ENCODE measurements at places on chromosomes 12 and 14. TPM values are rescaled to one million over a fixed set of nuclear protein-coding genes. Genes with fewer than 3 reads are reported as not detected.
A peak's percentile ranks its signal among the peaks of the same experiment; 100 is the strongest.

The SMIM41 gene
- total RNA-seq, result not detected

DNA sequence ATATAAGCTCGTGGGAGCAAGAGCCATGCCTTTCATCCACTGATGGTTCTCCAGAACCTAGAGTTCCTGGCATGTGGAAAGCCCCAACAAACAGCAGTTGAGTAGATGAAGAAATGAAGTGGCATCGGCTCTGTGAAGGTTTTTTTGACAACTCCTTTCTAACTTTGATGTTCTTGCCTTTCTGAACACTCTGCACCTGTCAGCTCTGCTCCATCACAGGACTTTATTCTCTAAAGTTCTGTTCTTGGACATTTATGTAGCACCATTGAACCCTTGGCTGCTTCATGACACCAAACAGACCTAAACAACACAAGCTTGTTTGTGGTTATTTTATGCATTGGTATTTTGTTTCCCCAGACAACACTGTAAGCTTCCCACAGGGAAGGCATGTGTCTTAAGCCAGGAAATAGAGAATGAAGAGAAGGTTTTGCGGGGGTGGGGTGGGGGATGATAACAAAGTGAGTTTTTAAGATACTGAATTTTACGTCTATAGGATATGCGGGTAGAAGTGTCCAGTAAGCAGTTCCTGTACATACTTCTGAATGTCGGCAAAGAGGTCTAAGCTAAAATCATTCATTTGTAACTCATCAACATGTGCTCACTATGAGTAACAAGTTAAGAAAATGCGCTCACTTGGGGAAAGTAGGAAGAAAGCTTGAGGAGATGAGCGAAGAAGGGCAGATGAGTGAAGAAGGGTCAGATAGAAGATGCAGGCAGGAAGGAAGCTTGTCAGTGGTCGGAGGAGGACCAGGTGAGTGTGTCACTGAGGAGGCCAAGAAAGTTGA, 146.0 kb upstream of the PLEKHG7 start:
- no peaks in the 10 kb centered on the region for H3K4me1 ChIP-seq
- no peak overlapping the region for H3K27ac ChIP-seq
- no peaks in the 10 kb centered on the region for H3K27me3 ChIP-seq
- no peak overlapping the region for H3K4me3 ChIP-seq

The NTF3 gene
- total RNA-seq, result 0.48 TPM

- no peaks in the 10 kb centered on the region for H3K36me3 ChIP-seq
- H3K4me1 ChIP-seq, result peaks cover 9% of the 10 kb centered on the region
- no peaks in the 10 kb centered on the region for H3K27me3 ChIP-seq
- H3K27ac ChIP-seq, result no peak overlapping the region
- no peak overlapping the region for H3K4me3 ChIP-seq
Observed at GRCh38 chr12:109883461-109883860, 3.1 kb upstream of the GLTP start.

- H3K4me1 ChIP-seq, result no peaks in the 10 kb centered on the region
- no peaks in the 10 kb centered on the region for H3K36me3 ChIP-seq
- H3K4me3 ChIP-seq, result no peak overlapping the region
Observed at GRCh38 chr12:18719922-18720510, 17.8 kb downstream of the PLCZ1 start.

DNA sequence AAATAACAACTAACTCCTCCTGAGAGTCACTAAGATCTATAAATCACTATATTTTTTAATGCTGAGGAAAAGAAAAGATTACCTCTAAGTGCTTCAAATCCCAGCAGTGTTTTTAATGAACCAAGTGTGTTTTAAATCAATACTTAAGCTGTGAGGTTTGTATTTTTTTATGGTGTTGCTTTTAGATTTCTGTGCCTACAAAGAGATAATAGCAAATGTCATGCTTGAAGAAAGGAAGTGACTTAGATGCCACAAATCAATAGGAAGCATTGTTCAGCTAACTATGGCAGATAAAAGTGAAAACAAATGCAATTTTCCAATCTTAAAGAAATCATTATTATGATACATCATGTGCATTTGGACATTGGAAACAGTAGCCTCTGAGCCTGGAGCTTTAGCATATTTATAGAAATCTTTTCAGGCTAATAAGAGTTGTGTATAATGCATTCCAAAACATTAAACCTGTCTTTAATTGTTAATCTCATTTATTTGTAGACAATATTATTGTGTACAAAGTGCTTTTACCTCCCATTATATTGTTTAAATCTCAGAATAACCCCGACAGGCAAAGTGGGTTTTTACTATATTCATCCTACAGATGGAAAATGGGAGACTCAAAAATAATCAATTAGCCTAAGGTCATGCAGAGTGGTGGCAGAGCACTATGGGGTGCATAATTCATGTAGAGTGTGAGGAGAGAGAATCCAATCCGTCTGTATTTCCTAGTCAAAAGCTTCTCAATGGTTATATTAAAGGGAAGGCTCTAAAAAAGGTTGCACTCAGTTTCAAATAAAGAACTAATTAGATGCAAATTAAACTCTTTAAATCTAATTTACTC, 486.2 kb downstream of the NAV3 start:
- DNase-seq, result no peak
- H3K36me3 ChIP-seq, result no peaks in the 10 kb centered on the region
- H3K4me1 ChIP-seq, result no peaks in the 10 kb centered on the region
- no peak overlapping the region for H3K4me3 ChIP-seq
- no peaks in the 10 kb centered on the region for H3K27me3 ChIP-seq
- no peak overlapping the region for H3K27ac ChIP-seq

DNA sequence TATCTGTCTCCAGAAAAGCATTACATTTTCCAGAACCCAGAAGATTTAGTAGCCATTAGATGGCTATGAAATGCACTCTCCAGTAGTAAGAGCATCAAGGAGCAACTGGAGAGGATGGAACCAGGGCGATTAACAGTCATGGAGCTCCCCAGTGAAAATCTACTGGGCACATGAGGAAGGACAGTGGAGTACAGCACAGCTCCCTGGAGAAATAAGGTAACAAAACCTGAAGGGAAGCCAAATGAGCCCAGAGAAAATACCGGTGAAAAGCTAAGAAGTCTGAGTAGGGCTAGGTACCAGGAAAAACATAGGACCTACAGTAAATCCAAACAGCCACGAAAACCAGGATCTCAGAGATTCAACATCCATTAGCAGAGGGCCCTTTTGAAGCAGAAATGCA, 21.6 kb downstream of the SOX5 start:
- no peak overlapping the region for H3K27ac ChIP-seq
- no peaks in the 10 kb centered on the region for H3K4me1 ChIP-seq
- H3K4me3 ChIP-seq, result no peak overlapping the region
- H3K36me3 ChIP-seq, result no peaks in the 10 kb centered on the region

DNA sequence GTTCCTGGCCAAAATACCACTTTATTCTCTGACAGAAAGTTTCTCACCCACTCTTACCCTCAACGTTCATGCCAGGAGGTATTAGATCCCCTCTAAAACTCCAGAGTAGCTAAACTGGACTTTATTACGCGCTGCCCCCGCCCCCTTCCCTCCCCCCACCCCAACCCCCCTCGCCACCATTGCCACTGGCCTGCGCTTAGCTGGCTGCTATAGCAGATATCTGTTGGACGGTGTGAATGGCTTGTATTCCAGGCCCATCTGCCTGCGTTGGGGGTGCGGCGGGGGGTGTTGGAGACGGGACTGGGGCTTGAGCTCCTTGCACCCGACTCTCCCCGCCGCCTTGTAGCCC, 564 bp upstream of the THTPA start:
- peaks cover 6% of the 10 kb centered on the region for H3K36me3 ChIP-seq
- no peaks in the 10 kb centered on the region for H3K27me3 ChIP-seq
- H3K4me3 ChIP-seq, result peak overlapping the region; percentile 92
- no peak for DNase-seq

DNA sequence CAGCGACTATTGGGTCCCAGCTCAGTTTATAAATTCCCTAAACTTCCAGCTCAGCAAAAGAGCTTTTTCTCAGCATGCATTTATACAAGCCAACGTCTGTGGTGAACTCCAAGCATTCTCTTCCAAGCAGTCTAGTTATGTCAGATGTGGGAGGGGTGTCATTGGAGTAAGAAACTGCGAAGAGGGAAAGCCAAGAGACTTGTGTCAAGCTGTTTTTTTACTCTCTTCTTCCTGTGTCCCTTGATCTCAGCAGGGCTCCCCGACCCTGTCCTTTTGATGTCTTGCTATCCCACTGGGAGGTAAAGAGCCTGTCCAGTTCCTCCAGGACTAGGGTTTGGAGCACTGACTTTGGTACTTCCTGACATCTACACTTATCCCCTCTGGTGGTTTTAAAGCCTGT, 69.0 kb downstream of the PPM1H start:
- no peak overlapping the region for H3K4me3 ChIP-seq
- H3K27me3 ChIP-seq, result no peaks in the 10 kb centered on the region
- peak; percentile 62 for DNase-seq
- peaks cover under 1% of the 10 kb centered on the region for H3K36me3 ChIP-seq
- peaks cover 17% of the 10 kb centered on the region for H3K4me1 ChIP-seq

GRCh38 chr14:61570549-61571290, 124.6 kb upstream of the HIF1A start:
- no peaks in the 10 kb centered on the region for H3K27me3 ChIP-seq
- no peaks in the 10 kb centered on the region for H3K36me3 ChIP-seq
- H3K4me1 ChIP-seq, result no peaks in the 10 kb centered on the region
- no peak for DNase-seq
- H3K4me3 ChIP-seq, result no peak overlapping the region

DNA sequence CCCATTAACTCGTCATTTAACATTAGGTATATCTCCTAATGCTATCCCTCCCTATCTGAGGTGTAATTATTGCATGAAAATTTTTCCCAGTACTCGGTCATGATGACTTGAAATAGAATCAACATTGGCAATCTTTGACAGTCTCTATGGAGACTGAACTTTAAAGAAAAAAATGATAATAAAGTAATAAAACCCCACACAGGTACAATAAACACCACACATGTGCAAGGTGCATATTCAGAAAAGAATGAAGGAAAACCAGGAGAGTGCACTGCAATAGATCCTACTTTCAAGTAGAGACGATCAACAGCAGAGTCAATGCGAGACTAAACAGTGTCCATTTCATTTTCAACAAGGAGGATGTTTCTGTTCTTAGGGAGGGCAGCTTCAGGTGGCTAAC, 1253.8 kb upstream of the TMEM132C start:
- DNase-seq, result no peak
- no peaks in the 10 kb centered on the region for H3K4me1 ChIP-seq
- H3K36me3 ChIP-seq, result no peaks in the 10 kb centered on the region
- no peaks in the 10 kb centered on the region for H3K27me3 ChIP-seq
- no peak overlapping the region for H3K4me3 ChIP-seq
